Psoas muscle (tissue), 8 donors: ENCODE measurements at places on chromosomes 12 and 14. TPM values are rescaled to one million over a fixed set of nuclear protein-coding genes. Genes with fewer than 3 reads are reported as not detected.

GRCh38 chr12:85872497-85873091 is 1.5 kb upstream of the NTS start:
- no peaks in the 10 kb centered on the region for H3K4me1 ChIP-seq
- DNase-seq, result no peak
- no peaks in the 10 kb centered on the region for H3K27me3 ChIP-seq
- no peaks in the 10 kb centered on the region for H3K36me3 ChIP-seq

Gene KLRG1
- 2.9 TPM for total RNA-seq

DNA sequence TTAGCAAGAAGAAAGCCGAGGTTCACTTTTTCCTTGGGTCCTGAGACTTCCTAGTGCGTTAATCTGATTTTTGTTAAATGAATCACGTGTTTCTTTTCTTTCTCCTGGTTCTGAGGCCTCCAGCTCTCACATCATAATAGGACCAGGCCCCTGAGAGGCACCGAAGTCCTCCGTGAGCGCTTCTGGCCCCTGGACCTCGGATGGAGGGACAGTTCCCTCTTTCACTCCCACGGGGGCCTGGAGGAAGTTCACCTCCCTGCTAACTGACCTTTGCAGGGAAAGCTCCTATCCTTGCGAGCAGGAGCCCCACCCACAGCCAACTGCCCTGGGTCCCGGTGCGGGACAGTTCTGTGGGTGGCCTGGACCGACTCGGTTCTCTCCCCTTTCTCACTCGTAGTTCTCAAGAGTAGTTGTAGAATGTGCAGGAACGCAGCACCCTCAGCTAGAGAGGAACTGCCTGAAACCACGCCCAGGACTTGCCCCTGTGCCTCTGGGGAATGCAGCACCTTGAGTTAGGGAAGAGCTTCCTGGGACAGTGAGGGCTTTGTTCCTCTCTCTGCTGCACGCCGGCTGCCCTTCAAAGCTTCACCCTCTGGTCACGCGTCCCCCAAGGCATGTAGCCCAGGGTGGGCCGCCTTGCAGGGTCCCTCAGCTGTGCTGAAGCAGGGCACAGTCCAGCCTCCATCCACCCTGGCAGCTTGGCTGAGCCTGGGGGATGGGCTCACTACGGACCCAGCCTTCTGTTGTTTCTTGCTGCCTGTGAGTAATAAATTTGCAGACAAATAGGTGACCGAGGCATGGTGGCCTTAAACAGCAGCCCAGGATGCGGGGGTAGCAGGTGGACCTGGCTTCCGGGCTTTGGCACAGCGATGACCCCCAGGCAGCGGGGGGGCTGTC is 264.6 kb downstream of the ADGRD1 start:
- H3K36me3 ChIP-seq, result no peaks in the 10 kb centered on the region
- H3K4me1 ChIP-seq, result no peaks in the 10 kb centered on the region
- H3K27me3 ChIP-seq, result no peaks in the 10 kb centered on the region
- H3K4me3 ChIP-seq, result no peak overlapping the region
- no peak for DNase-seq

DNA sequence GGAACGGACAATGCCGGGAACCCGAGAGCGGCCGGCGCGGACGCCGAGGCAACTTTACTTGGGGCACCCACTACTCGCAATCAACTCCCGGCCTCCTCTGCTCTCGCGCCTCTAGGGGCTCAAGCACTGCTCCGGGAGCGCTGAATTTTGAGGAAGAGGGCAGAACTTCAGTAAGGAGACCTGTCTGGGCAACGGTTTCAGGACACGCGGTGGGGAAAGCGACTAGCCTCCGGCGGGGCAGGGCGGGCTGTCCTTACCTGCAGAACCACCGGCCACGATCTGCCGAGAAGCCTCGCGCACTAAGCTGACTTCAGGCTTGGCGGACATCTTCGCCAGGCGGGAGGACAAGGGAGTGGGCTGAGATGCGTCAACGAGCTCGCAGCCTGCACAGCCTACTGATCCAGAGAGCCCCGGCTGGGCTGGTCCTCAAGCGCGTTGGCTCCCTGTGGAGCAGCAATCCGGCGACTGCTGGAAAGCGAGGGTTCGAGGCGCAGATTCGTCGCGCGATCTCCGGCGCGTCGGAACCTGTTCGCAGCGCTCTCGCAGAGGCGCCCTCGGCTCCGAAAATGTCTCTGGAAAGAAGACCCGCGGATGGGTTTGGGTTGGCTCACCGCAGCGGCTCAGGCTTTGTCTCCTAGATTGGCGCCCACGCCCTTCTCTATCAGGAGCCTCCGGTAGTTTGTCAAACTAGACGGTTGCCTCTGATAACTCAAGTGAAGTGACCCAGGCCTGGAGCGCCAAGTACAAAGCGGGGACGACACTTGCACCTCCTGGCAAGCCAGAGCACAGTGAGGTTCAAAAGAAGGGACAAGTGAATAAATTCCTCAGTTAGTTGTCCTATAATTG is at the start of gene SLC25A21:
Gene SLC25A21 (minus strand): TSS at position 583 of the 846 bp plus-strand sequence.
- peak within 1 kb of the TSS; percentile 97 for H3K4me3 ChIP-seq
- DNase-seq, result peak; percentile 84
- peaks cover 27% of the 10 kb centered on the region for H3K4me1 ChIP-seq

Gene MAP1LC3B2
- 1.4 TPM for total RNA-seq

DNA sequence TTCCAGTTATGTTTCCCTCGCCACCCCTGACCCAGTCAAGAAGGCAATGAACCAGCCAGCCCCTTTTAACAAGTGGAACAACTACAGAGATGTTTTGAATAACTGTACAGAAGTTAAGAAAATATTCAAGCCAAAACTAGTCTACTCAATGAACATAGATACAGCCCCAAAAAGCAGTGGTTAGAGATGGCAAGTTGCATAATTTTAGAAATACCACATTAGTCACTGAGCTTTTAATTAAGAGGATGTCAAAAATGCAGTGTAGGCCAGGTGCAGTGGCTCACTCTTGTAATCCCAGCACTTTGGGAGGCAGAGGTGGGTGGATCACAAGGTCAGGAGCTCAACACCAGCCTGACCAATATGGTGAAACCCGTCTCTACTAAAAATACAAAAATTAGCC is 27.2 kb downstream of the PROX2 start:
- no peaks in the 10 kb centered on the region for H3K4me1 ChIP-seq
- no peak for DNase-seq
- H3K4me3 ChIP-seq, result no peak overlapping the region
- H3K36me3 ChIP-seq, result no peaks in the 10 kb centered on the region
- no peaks in the 10 kb centered on the region for H3K27me3 ChIP-seq

Gene CDKN1B
- 37.7 TPM for total RNA-seq

DNA sequence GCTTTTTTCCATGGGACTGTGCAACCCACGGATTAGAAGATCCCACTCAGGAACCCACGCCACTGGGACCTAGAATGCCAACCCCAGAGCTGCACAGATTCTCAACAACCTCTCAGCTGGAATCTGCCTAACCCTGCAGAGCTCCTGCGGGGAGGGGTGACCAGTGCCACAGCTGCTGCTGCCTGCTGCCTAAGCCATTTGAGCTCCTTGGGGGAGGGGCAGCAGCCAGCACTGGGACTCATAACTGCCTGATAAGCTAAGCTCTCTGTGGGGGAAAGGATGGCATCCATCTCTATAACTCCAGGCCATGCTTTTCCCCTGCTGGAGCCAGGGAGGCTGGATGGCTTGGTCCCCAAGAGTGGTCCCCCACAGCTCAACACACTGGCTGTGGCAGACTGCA is 182.8 kb downstream of the SLC5A8 start:
- H3K27ac ChIP-seq, result no peak overlapping the region
- H3K4me1 ChIP-seq, result no peaks in the 10 kb centered on the region
- no peak for DNase-seq
- no peaks in the 10 kb centered on the region for H3K36me3 ChIP-seq
- no peaks in the 10 kb centered on the region for H3K27me3 ChIP-seq

GRCh38 chr14:74333909-74334308 is 14.4 kb upstream of the VRTN start:
- H3K27me3 ChIP-seq, result no peaks in the 10 kb centered on the region
- H3K36me3 ChIP-seq, result no peaks in the 10 kb centered on the region
- H3K27ac ChIP-seq, result no peak overlapping the region
- no peaks in the 10 kb centered on the region for H3K4me1 ChIP-seq

DNA sequence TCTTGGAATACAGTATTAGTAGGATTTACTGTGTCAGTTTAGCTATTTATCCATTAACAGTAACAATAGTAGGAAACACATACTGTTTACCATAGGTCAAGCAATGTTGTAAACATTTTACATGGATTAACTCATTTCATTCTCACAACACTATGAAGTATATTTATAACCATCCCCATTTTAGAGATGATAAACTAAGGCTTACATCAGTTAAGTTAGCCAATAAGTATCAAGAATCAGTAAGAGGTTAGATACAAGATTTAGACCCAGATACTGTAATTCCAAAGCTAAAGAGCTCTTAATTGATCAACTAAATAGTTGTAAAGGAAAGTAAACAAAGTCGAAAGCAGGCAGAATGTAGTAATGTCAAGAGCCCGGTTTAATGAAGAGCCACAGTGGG is 1.1 kb downstream of the SYNJ2BP start:
- H3K4me1 ChIP-seq, result peaks cover 4% of the 10 kb centered on the region
- H3K27me3 ChIP-seq, result no peaks in the 10 kb centered on the region

Gene KRT79
- not detected for total RNA-seq

Gene HOXC10
- total RNA-seq, result 6.7 TPM

GRCh38 chr14:50835280-50835679 is 4.3 kb upstream of the NIN start:
- H3K27me3 ChIP-seq, result no peaks in the 10 kb centered on the region
- H3K36me3 ChIP-seq, result no peaks in the 10 kb centered on the region
- no peak overlapping the region for H3K27ac ChIP-seq
- DNase-seq, result no peak

DNA sequence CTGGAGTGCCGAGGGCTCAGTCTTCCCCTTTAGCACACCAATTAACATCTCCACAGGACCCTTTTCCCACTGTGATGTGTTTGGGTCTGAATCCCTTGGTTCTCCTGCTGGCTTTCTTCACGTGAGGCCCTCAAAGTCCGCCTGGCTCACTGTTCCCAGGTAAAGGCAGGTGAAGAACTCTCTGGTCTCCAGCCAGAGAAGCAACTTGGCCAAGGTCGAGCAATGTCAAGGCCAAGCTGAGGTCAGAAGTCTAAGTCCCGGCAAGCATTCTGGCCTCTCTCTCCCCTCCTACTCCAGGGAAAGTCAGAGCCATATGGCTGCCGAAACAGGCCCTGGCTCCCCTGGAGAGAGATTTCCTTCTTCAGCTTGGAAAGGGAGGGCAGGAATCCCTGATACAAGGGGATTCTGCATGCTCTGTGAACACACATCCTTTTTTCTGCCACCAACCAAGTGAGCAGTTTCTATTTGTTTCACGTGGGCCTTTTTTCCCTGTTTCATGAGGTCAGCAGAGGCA is 61.4 kb upstream of the ESRRB start:
- DNase-seq, result no peak
- H3K4me3 ChIP-seq, result no peak overlapping the region
- H3K4me1 ChIP-seq, result peaks cover 22% of the 10 kb centered on the region
- H3K36me3 ChIP-seq, result no peaks in the 10 kb centered on the region
- H3K27me3 ChIP-seq, result no peaks in the 10 kb centered on the region
- no peak overlapping the region for H3K27ac ChIP-seq
